ENCODE measurements at places on chromosomes 2 and 18.

- DNase-seq, result no peak
Observed at GRCh38 chr2:189641002-189641401, 20.3 kb upstream of the ASNSD1 start.

DNA sequence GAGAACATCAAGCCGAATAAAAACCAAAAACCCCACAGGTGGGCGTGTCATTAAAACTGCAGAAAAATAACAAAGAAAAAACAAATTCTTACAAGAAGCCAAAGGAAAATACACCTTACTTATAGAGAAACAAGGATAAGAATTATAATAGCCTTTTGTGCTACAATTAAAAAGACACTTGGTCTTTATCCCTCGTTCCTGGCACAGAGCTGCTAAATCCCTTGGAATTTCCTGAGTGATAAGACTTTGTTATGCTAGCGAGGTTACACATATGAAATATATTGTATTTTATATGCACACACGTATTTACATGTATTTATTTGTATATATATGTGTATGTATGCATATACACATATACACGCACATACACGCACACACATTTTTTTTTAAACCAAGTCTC lies 325.3 kb upstream of the TFPI start:
- DNase-seq, result no peak

- no peak for DNase-seq
Observed at GRCh38 chr2:69955029-69955428, 6.4 kb downstream of the ASPRV1 start.

GRCh38 chr18:23877371-23877770 lies 137.2 kb upstream of the TTC39C start:
- DNase-seq, result no peak

- no peak for DNase-seq
Observed at GRCh38 chr18:23062011-23062410, 73.3 kb upstream of the CABLES1 start.

GRCh38 chr2:31384351-31384750 lies 30.2 kb downstream of the XDH start:
- DNase-seq, result no peak

DNA sequence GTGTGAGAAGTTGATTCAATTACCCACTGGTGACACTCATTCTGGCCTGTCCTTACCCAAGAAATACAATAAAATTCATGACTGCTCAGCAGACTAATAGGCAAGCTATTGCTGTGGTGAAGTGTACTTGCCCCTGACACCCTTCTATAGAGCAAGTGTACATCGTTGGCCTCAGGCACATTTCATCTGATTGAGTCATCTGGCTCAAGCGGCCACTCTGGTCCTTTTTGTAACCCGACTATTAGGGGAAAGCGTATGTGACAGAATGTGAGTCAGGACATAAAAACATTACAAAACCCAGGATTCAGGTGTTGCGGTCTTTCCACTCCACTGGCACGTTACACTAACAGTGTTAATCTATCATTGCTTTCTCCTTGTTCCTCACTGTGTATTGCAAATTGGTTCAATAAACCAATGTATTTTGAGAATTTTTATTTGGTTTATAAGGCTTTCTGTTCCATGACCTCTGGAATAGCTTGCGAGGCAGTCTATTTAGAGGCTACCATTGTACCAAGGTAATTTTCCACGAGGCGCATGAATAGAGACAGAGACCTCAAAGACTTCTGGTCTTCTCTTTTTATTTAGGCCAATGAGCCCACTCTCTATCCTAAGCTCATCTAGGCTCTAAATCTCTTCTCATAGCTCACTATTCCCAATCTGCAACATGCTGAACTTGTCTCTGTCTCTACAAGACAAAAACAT lies 10.2 kb upstream of the TTC32 start:
- DNase-seq, result no peak

DNA sequence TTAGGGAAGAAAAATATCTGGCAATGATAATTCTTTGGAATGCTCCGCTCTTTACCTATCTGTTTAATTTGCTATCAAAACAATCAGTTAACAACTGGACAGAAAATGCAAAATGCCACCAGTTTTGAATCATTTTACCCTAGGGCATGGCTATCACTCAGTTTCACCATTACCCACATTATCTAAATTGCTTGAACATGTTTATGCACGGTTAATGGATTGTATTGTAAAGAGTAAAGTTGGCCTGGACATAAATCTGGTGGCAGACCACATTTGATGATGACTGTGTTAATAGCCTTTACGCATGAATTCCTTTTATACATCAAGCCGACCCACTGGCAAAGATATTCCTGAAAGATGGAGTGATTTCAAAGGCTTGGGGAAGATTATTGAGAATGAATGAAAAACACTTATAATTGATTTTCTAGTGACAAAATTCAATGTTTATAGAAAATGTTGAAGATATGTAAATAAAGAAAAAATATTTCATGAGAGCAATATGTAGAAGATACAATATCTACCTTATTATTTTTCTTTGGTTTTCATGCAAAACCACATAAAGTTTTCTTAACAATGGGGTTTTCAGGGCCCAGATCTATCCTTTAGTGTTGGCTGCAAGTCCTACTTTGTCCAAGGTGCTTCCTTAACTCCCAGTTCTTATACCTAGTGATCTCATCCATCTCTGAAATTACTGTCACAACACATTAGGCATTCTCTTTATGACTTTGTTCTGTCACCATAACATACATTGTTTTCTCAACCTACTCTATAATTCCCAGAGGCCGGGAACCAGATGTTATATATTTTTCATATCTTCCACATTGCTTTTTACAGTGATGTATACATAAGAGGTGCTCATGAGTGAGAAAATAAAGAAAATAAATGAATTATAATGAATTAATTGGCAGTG lies 265.1 kb downstream of the RIT2 start:
- DNase-seq, result no peak

DNA sequence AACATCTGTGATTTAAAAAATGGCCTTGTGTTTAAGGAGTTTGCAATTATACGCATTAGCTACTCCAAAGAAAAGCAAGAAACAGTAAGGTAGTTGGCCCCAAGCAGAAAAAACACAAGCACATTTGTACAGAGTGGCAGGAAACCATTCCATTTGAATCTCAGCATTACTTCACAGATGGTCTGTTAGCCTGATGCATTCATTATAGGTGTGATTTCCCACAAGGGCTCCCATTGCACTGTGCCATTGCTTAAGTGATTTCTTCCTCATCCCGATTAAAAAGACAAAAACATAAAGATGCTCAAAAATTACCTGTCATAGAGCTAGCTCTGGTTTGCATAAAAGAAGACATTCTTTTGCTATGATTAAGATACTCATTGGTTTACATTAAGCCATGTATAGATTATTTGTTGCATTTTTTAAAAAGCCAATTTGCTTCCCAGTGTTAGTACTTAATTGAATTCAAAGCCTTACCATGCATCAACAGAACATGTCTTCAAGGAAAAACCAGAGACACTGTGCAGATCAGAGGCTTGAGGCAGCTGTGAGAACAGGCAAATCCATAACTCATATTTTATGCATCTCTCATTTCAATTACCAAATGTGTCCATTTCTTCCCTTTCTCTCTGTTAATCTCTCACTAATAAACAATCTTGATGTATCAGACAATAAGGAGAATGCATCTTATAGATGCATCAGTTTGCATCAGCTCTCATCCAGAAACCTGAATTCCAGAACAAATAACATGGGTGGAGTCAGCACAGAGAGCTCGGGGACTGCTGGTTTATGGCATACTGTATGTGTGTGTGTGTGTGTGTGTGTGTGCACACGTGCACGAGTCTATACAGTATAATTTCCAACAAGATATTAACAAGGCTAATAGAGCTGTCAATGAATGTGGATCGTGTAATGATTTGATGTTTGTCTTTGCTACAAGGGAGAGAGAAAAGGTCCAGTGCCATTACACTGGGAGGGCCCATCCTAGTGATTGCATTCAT lies 558.6 kb upstream of the HS6ST1 start:
- DNase-seq, result peak; percentile 50

DNA sequence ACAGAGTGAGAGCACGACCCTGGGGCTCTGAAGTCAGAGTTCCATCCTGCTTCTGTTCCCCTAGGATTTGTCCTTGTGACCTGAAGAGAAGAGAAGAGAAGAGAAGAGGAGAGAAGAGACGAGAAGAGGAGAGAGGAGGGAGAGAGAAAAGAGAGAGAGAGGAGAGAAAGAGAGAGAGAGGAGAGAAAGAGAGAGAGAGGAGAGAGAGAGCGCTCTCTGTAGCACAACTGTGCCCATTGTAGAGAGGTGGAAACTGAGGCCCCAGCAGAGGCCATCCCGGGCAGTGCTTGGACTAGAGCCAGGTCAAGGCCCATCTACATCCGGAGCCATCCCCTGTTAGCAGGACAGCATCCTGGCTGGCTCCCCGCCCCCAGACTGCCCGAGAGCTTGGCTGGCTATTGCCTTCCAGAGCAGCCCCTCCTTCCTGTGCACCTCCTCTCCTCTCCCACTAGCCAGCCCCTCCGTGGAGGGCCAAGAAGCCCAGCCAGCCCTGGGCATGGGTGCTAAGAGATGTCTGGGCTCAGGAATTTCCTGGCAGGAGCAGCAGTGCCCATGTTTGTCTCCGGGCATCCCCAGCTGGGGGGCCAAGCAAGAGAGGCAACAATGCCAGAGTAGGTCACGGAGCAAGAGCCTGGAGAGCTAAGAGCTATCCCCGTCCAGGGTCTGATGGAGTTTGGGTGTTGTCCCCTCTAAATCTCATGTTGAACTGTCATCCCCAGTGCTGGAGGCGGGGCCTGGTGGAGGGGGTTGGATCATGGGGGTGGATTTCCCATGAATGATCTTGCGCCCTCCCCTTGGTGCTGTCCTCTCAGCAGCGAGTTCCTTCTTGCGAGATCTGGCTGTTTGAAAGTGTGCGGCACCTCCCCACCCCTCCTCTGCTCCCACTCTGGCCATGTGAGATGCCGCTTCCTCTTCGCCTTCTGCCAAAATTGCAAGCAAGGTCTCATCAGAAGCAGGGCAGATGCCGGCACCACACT lies 18.2 kb upstream of the GPR55 start:
- peak; percentile 7 for DNase-seq

DNA sequence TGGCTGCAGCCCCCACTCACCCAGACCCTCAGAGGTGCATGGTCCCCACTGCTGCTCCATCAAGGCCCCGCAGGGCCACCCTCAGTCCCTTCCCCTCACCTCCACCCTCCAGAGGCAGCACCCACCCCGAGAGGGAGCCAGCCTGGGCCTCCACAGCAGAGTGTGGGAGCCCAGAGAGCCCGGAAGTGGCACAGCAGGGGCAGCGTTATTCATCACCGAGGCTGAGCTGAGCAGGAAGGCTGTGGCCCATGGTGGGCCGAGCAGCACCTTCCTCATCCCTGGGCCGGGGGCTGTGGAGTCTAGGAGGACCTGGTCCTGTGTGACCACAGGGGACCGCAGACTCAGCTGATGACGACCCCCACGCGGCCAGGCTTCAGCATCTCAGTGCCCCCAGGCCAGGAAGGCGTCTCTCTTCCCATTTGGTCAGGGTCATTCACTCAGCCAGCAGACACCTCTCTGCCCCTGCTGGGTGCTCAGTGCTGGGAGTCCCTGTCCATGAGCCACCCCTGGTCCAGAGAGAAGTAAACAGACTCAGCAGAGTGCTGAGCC lies 258.1 kb downstream of the ATAD2B start:
- DNase-seq, result no peak

DNA sequence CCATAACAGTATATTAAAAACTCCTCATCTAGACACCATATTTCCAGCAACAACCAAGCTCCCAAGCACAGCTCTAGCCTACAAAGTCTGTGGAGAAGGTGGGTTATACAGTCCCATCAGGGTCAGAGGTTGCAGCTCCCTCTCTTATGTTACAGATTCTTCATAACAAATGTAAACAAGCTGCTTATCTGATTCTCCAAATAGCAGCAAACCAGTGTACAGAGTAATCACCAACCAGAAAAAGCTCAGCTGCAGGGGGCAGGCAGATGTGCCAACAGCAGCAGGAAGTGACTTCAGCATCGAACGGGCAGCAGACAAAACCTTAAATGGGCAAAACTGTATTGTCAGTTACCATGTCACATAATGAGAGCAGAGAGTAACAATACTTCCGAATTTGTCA lies 52.9 kb upstream of the NABP1 start:
- DNase-seq, result no peak

DNA sequence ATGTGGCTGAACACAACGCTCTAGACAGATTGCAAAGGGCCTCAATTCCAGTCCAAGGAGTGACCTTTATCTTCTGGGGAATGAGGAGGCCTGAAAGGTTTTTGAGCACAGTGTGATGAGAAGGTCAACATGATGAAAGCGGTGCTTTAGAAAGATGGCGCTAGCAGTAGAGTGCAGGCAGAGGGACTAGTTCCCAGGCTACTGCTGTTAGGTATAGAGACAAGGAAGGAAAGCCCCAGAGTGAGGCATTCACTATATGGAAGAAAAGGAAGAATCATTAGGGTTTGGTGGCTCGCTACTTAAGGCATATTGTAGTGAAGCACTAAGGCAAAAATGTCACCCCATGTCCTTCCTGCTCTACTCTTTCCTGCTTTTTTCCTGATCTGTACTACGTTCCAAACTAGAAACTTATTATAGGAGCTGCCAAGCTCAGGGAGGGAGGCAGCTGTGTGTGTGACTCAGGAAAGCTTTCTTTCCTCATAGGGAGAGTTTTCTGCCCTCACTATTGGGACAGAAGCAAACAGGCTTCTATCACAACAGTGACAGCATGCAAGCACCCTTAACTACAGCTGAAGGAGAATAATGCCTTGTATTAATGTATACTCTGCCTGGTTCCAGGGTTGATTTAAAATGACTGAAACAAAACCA lies 160.8 kb upstream of the CAVIN2 start:
- no peak for DNase-seq

- DNase-seq, result no peak
Observed at GRCh38 chr2:143942486-143942885, 577.4 kb downstream of the ZEB2 start.

- no peak for DNase-seq
Observed at GRCh38 chr2:190420801-190421200, 12.6 kb downstream of the MFSD6 start.

DNA sequence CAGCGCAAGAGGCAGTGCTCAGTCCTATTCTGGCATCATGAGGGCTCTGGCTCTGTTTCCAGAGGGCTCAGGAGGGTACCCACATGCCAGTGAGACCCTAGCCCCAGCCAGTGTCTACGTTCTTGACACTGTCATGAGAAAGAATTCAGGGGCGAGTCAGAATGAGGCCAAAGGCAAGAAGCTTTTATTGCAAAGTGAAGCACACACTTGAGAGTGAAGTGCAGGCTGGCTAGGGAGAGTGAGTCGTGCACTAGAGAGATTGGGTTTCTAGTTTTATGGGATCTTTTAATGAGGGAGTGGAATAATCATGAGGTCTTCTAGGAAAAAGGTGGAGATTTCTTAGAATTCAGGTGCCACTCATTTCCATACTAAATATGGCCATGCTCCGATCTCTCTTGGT lies 164.1 kb downstream of the DCDC2C start:
- no peak for DNase-seq

- no peak for DNase-seq
Observed at GRCh38 chr2:113791697-113792590, 35.5 kb upstream of the SLC35F5 start.

GRCh38 chr2:213959589-213959988 lies 451.3 kb upstream of the VWC2L start:
- no peak for DNase-seq

- DNase-seq, result no peak
Observed at GRCh38 chr2:30179536-30179935, 32.7 kb downstream of the YPEL5 start.

- DNase-seq, result peak; percentile 76
Observed at GRCh38 chr2:72770879-72771461, 54.9 kb downstream of the EXOC6B start.

Data from brain (organoid and tissue), 16 donors.